ENCODE measurements at places on chromosomes 12 and 14. TPM values are rescaled to one million over a fixed set of nuclear protein-coding genes. Genes with fewer than 3 reads are reported as not detected.

PMEL gene
- 7.1 TPM for total RNA-seq

SERPINA9 gene
- total RNA-seq = not detected

IFNG-AS1 gene
- total RNA-seq = not detected

P2RX2 gene
- not detected for total RNA-seq

MBD6 gene
- 9.4 TPM for total RNA-seq

Data from placental epithelial cell (primary cell).